SK-N-SH (cell line): ENCODE measurements at places on chromosomes 5 and 9. TPM values are rescaled to one million over a fixed set of nuclear protein-coding genes. Genes with fewer than 3 reads are reported as not detected.

GRCh38 chr5:179623906-179624741 lies 653 bp upstream of the HNRNPH1 start:
- DNase-seq, result no peak

GRCh38 chr5:180079702-180080466 lies 8.3 kb upstream of the RNF130 start:
- no peak for DNase-seq

Gene C1QTNF3
- polyA plus RNA-seq, result 1.5 and 1.6 TPM in 2 replicates

DNA sequence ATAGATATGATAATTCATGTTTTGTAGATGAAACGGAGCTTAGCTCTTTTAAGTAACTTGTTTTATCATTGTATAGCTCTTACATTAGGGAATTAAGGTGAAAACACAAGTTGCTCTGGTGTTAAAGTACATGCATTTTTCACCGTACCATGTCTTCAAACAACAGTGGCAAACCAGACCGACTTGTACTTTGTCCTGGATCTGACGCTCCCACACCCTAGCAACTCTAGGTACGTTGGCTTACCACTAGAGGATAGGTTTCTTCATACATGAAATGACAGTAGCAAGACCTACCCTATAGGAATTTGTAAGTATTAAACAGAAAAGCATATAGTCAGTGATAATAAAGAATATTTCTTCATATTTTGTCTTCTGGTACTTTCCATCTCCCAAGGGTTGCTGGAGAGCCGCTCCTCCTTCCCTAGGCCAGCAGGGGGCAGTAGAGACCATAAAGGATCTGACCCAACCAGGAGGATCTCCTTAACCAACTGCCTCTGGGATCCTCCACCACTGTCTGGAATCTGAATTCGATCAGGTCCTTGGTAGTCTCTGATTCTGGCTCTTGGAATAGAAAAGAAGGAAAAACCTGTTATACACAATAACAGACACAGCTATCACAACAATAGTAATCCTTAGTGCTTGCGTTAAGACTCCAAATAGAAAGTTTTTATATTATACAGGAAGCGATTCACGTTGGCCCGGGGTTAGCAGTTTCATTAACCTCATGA lies 136.7 kb downstream of the CAVIN4 start:
- peak; percentile 74 for DNase-seq

- DNase-seq, result no peak
Measured at GRCh38 chr5:40932766-40933165, 23.5 kb downstream of the C7 start.

- no peak for DNase-seq
Measured at GRCh38 chr9:34369636-34370035, 7.1 kb downstream of the MYORG start.

GRCh38 chr5:73816656-73817420 lies 190.8 kb downstream of the ARHGEF28 start:
- DNase-seq, result no peak

GRCh38 chr9:101434998-101435397 lies 576 bp downstream of the ALDOB start:
- no peak for DNase-seq

DNA sequence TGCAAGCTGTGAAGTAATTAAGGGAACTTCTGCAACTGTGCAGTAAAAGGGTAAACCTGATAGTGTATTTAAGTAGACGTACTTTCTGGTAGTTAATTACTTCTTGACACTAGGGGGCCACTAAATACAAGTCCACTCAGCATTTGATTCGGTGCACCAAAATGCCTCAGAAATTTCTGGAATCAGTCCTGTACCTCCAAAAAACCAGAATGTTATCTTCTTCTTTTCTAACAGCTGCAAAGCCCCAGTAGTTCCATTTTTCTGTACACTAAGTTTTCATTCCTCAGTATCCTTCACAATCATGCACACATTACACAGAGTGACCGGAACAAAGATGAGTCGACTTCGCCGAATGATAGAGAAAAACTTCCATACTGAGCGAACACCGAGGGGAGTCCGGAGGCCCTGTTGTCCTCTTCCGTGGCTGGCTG lies 484 bp downstream of the GFM2 start:
- peak; percentile 63 for DNase-seq

DNA sequence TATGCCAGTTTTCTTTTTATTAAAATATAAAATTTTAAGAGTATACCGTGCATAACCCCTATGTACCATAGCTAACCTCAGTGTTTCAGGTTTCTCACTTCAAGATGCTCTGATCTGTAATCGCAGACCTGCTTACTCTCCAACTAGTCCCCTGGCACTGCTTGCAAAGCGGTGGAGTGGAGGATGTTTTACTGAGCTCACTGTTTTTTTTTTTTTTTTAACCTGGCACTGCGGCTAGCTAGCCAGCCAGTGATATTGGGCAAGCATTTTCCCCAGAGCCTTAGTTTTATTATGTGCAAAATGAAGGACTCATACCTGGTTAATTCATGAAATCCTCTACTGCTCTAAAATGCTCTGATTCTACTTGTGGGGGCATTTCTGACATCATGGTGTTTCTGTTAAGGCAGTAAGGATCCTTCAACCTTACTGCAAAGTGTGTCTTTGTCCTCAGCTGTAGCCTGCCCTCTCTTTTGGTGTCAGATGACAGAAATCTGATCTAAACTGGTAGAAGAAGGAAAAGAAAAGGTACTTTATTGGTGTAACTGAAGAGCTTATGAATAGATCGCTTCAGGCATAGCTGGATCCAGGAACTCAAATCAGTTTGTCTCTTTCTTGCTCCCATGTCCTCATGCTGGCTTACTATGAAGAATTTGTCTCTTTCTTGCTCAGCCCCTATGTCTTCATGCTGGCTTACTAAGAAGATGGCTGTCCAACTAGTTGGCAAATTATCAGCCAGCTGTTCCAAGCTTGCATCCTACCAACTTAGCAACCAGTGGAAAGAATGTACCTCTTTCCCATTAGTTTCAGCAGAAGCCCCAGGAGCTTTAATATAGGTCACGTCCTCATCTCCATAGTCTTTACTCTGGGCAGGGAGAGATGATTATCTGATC lies 59.8 kb downstream of the DOCK2 start:
- DNase-seq, result no peak

GRCh38 chr9:114238891-114239875 lies 83.7 kb upstream of the ORM1 start:
- peak; percentile 94 for DNase-seq

DNA sequence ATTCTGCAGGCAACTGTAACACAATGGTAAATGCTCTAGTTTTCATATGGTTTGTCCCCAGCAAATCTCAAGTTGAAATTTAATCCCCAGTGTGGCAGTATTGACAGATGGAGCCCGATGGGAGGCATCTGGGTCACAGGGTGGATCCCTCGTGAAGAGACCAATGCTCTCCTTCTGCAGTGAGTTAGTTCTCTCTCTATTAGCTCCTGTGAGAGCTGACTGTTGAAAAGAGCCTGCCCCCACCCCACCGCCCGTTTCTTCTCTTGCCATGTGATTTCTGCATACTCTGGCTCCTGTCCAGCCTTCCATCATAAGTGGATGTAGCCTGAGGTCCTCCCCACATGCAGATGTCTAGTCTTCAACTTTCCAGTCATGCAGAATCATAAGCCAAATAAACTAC lies 27.0 kb downstream of the IARS1 start:
- DNase-seq, result no peak

- DNase-seq, result no peak
Measured at GRCh38 chr9:87464110-87464991, 33.3 kb upstream of the DAPK1 start.

DNA sequence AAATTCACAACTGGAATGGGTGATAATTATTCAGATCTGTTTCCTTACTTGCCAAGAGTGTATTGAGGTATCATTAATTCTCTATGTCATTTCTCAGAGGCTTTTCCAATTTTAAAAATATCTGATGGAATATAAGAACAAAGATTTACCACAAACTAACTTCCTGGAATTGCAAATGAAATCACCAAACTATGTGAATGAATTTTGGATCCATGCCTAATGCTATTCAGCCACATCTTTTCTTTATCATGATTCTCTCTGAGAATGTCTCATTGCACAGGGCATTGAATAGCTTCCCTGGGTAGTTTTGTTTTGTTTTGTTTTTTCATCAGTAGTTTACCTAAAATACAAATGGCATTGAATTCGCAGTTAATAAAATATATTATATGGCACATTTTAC lies 146.9 kb upstream of the FBN2 start:
- DNase-seq, result no peak

Gene BSPRY
- polyA plus RNA-seq, result 0.03 TPM in 1 of 2 replicates, not detected in the other

DNA sequence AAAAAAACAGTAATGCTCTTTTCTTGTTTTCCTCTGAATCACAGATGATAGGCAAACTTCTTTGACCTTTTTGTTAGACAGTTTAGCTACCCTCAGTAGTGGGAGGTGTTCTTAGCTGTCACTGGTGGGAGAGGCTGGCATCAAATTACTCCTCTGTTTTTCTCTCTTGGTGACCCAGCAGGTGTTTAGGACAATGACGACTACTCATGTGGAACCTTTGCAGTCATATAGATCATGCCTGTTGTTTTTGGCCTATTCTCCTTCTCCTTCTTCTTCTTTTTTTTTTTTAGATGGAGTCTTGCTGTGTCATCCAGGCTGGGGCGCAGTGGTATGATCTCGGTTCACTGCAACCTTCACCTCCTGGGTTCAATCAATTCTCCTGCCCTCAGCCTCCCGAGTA lies 15.4 kb upstream of the NPR2 start:
- DNase-seq, result no peak

Gene CATSPER3
- 0.26 and 0.37 TPM in 2 replicates for polyA plus RNA-seq

DNA sequence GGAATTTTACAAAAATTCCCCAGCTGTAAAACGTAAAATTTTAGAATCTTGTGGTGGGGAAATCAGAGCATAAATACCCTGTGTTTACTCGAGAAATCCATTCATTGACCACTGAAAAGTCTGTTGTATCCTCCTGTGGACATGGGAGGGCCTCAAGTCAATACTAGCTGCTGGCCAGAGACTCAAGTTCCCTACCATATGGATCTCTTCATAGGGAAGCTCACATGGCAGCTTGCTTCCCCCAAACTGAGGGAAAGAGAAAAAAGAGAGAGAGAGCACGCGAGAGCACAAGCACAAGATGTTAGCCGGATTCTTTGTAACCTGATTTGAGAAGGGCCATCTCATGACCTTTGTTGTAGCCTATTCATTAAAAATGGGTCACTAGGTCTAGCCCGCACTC lies 591.9 kb downstream of the LRRC70 start:
- DNase-seq, result no peak

DNA sequence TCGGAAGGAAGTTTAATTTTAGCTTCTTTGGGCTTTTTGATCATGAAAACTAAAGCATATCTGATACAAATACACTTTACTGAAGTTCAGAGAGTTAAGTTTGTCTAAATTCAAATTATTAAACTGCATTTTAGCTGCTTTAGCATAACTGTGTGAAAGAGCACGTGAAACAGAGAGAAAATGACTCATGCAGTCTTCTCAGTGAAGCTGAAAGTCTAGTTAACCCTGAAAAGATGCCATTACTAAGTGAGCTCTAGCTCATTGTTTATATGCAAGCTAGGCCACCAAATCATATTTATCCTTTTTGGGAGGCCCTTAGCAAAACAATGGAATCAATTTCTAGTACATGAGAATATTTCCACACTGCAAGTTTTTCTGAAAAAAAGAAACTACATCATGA lies 27.6 kb downstream of the TPD52L3 start:
- no peak for DNase-seq

Gene KCTD16
- polyA plus RNA-seq, result 0.03 and 0.08 TPM in 2 replicates

Gene FAM221B
- not detected in 2 replicates for polyA plus RNA-seq

- DNase-seq, result no peak
Measured at GRCh38 chr5:133870661-133871060, 97.8 kb downstream of the C5orf15 start.

DNA sequence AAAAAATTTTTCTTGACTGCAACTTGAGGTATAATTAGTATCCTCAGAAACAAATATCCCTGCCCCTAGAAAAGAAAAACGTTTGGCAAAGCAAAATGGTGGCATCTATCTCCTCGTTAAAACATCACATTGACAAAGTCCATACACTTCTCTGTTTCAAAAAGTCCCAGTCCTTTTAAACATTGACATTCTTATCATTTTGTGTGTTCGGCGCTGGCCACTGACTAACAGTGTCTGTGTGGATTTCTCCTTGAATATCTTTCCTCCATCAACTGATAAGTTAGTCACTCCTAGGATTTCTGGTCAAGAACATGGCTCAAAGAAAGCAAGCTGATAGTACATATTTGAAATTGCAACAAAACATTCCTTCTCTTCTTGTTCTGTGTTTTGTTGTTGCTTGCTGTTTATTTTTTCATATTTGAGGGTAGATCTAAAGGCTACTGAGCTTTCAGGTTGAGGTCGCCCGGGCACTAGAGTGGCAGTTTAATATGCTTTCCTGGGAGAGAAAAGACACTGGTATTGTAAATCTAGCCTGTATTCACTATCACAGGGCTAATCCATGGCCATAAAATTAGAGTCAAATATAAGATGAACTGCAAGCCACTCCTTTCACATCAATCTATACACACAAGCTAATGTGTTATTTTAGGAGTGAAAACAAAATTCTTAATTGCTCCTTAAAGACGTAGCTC lies 8.5 kb upstream of the PPIC start:
- DNase-seq, result no peak

DNA sequence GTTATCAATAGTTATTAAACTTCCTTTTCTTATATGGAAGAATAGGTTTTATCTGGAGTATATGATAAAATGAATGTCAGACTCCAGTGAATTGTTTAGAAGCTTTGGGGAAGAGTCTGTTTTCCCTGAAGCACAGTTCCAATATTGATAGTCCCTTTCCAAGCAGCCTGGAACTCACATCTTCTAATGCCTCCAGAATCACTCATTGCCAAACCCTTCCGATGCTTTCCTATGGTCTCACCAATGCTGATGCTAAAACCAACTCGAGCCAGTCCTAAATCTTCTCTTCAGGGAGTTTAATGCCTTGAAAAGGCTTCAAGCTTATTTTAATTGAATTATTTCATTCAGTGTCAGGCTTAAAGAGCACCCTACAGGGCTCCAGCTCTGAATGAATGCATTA lies 121.2 kb downstream of the PTTG1 start:
- DNase-seq, result no peak

- no peak for DNase-seq
Measured at GRCh38 chr9:21336457-21336856, 1.3 kb upstream of the KLHL9 start.

- no peak for DNase-seq
Measured at GRCh38 chr5:87836696-87837095, 424.0 kb upstream of the CCNH start.

Gene TERT
- 1.8 and 2.4 TPM in 2 replicates for polyA plus RNA-seq

DNA sequence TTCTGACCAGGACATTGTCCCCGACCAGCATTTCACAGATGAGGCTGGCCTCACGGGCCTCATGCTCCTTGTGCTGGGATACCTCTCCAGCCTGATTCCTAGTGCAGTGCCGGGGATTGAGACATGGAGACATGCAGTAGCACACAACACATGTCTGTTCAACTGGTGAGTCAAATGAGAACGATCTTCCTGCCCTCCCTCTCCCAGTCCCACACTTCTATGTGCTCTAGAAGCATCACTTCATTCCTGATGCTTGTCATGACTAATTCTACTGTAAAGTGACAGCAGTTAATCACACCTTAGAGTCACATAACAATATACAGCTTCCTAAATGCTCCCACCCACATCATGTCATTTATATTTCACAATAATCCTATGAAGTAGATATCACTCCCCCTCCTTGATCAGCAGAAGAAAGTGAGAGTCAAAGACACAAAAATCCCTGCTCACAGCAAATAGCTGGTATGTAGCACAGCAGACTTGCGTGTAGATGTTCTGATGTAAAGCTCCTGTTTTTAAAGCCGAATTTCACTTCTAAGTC lies 101.8 kb downstream of the CCDC192 start:
- no peak for DNase-seq
